ENCODE measurements at places on chromosomes 2 and 18.

- no peak for DNase-seq
Measured at GRCh38 chr18:22572341-22572740, 154.6 kb upstream of the CTAGE1 start.

GRCh38 chr18:33577685-33578517, at the start of gene ASXL3:
Gene ASXL3, plus strand, starts transcription at chr18:33578219. Its CDS starts 413 bp downstream, at chr18:33578632.
- no peak for DNase-seq

- no peak for DNase-seq
Measured at GRCh38 chr2:38549071-38549704, 53.5 kb downstream of the HNRNPLL start.

DNA sequence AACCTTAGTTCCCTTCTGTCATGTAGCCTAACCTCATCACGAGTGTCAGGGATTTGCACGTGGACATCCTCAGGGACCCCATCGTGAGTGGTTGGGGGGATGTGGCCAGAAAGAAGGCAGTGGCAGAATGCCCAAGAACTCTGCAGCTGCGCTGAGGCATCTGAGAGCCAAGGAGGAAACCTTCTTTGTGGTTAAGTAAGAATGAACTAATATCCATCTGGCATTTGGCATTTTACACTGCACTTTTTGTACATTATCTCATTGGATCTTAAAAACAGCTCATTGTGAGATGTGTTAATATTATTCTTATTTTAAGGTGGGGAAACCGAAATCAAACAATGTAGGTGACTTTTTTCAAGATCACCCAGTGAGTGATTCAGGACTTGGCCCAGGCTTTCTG, 32.6 kb upstream of the APCDD1 start:
- no peak for DNase-seq

DNA sequence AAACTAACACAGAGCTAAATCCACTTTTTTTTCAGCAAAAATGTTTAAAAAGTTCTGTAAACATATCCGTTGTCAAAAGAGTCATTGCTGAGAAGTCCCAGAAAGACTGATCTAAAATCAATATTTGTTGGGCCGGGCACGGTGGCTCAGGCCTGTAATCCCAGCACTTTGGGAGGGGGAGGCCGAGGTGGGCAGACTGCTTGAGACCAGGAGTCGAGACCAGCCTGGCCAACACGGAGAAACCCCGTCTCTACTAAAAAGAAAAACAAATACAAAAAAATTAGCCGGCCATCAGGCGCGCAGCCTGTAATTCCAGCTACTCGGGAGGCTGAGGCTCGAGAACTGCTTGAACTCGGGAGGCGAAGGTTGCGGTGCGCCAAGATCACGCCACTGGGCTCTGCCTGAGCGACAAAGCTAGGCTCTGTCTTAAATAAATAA, 1.4 kb downstream of the OLA1 start:
- no peak for DNase-seq

DNA sequence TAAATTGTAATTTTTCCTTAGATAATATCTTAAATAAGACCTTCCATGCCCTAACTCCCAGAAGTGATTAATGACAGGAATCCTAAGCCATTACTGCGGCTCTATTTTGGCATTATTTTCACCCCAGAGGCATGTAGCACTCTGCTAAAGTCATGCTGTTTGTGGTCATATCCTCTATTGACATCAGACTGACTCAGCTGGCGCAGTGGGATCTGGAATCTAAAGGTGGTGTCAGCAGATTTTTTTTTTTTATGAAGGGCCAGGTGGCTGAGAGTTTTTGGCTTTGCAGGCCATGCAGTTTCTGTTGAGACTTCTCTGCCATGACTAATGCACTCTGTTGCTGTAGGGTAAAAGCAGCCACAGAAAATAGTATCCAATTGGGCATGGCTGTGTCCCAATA, 64.1 kb upstream of the ACVR1C start:
- DNase-seq = no peak

GRCh38 chr2:225512876-225513540, 113.5 kb downstream of the NYAP2 start:
- no peak for DNase-seq

All from stimulated activated CD4-positive, alpha-beta T cell treated with anti-CD3 and anti-CD28 coated beads, Interleukin-4, amount 100 ng/mL, for 4 hours (primary cell).